ENCODE measurements at places on chromosomes 12 and 14. TPM values are rescaled to one million over a fixed set of nuclear protein-coding genes. Genes with fewer than 3 reads are reported as not detected.
A peak's percentile ranks its signal among the peaks of the same experiment; 100 is the strongest.

DNA sequence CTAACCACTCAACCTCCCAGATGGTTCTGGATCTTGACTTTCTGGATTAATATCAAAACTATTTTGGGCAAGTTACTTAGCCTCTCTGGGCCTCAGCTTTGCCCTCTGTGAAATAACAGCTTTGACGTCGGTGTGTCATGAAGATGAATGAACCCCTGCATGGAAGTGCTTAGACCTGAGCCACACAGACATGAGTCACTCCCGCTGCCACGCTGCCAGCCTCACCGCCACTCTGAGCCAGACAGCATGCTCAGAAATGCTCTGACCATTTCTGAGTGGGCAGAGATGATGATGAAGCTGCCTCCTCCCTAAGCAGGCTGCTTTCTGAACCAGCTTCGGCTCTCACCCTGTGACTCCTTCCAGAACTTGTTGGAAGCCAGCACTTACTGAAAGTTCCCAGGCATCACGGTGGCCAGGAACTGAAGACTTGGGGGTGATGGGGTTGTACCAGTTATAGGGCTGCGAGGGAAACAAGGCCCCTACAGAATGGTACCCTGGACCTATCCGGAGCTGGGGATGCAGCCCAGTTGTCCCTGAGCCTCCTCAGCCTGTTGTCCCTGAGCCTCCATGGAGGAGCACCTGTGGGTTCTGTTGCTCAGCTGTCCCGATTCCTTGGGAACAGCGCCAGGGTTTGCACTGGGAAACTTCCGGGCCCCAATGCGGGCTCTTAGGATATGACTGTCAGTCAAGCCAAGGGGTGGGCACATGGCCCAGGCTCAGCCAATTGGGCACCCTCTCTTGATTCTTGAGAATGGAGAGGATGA is 2.0 kb upstream of the CCDC197 start:
- DNase-seq: no peak
- no peak overlapping the region for H3K27ac ChIP-seq
- no peaks in the 10 kb centered on the region for H3K36me3 ChIP-seq
- H3K27me3 ChIP-seq: no peaks in the 10 kb centered on the region

- H3K27me3 ChIP-seq: no peaks in the 10 kb centered on the region
- no peaks in the 10 kb centered on the region for H3K4me1 ChIP-seq
- no peaks in the 10 kb centered on the region for H3K36me3 ChIP-seq
- no peak overlapping the region for H3K27ac ChIP-seq
Observed at GRCh38 chr14:54278087-54278486, 118.7 kb upstream of the CDKN3 start.

DNA sequence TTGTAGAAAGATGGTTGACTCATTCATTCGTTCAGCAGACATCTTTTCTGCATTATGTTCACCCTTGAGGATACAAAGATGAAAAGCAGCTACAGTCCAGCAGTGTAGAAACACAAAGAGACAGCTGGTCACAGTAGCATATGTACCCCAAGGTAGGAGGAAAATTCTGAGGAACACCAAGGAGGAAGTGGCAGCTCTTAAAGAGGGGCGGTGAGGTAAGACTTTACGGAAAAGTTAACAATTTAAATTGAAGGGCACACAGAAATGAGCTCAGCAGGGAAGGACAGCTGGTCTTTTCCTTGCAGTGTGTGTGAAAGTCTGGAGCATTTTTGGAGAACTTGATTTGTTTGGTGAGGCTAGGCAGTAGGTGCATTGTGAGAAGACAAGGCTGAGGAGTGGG is 3.5 kb downstream of the SLC35E3 start:
- no peak for DNase-seq

DNA sequence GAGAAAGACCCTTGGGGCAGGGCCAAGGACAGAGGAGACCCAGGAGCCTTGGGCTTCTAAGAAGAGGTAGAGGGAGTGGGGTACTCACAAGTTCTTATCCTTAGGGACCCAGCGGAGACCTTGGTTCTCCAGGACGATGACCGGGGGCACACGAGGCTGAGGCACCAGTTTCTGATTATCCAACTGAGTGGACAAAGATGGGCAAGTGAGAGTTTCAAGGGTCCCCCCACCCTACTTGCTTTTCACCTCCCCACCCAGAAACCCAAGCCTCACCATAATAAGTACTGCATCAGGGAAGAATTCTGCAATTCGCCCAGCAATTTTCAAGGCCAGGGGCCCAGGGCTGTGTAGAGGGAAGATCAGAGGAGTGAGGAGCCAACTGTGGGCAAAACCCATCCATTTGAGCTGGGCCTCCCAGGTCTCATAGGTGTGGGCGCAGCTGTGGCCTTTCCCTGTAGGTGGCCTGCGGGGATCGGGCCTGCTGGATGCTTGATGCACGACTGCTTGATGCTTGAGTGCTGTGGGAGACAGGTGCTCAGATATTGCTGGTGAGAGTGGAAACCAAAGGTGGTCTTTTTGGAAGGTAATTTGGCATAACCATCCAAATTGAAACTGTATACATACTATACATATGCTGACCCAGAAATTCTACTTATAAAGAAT is 2.0 kb downstream of the EMC9 start:
- H3K27me3 ChIP-seq: no peaks in the 10 kb centered on the region
- no peak overlapping the region for H3K4me3 ChIP-seq
- H3K36me3 ChIP-seq: no peaks in the 10 kb centered on the region
- peaks cover 7% of the 10 kb centered on the region for H3K4me1 ChIP-seq

GRCh38 chr12:41189395-41190251 is 1.5 kb downstream of the PDZRN4 start:
- no peaks in the 10 kb centered on the region for H3K36me3 ChIP-seq
- H3K4me1 ChIP-seq: peaks cover 8% of the 10 kb centered on the region
- no peak for DNase-seq
- no peak overlapping the region for H3K27ac ChIP-seq
- H3K27me3 ChIP-seq: peaks cover 43% of the 10 kb centered on the region
- peak overlapping the region; percentile 35 for H3K4me3 ChIP-seq

- no peak overlapping the region for H3K4me3 ChIP-seq
- peak; percentile 62 for DNase-seq
- H3K36me3 ChIP-seq: no peaks in the 10 kb centered on the region
- no peaks in the 10 kb centered on the region for H3K27me3 ChIP-seq
- no peaks in the 10 kb centered on the region for H3K4me1 ChIP-seq
Observed at GRCh38 chr12:108193917-108194316, 64.8 kb downstream of the WSCD2 start.

DNA sequence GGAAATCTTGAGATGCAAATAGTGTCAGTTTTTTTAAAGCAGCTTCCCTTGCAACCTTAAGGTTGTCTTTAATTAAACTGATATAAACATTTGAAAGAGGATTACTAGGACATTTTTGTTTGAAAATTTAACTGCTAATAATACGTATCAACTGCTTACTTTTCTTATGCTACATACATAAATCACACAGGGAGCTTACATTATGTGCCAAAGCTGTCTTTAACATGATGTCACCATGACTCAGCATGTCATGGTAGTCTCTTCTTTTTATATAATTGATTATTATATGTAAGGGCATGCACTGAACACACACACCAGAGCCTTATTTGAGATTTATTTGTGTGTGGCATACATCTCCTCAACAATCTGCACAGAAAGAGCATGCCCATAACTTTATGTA is 63.0 kb upstream of the PTHLH start:
- H3K4me3 ChIP-seq: no peak overlapping the region
- DNase-seq: no peak
- no peaks in the 10 kb centered on the region for H3K4me1 ChIP-seq
- no peaks in the 10 kb centered on the region for H3K36me3 ChIP-seq

DNA sequence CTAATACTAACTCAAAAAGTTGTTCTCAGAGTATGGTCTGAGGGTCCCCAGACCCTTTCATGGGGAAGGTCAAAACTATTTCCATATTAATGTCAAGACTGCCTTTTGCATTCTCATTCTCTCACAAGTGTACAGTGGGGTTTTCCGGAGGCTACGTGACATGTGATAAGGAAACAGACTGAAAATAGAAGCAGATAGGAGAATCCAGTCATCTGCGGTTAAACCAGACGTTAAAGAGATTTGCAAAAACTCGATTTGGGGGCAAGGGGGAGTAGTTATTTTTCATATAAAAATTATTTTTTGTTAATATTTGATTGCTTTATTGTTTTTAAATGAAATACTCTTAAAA is 1.0 kb upstream of the NAP1L1 start:
- no peaks in the 10 kb centered on the region for H3K27me3 ChIP-seq
- peaks cover 8% of the 10 kb centered on the region for H3K4me1 ChIP-seq
- no peaks in the 10 kb centered on the region for H3K36me3 ChIP-seq
- H3K27ac ChIP-seq: peak overlapping the region; percentile 99
- peak overlapping the region; percentile 71 for H3K4me3 ChIP-seq
- DNase-seq: peak; percentile 31

DNA sequence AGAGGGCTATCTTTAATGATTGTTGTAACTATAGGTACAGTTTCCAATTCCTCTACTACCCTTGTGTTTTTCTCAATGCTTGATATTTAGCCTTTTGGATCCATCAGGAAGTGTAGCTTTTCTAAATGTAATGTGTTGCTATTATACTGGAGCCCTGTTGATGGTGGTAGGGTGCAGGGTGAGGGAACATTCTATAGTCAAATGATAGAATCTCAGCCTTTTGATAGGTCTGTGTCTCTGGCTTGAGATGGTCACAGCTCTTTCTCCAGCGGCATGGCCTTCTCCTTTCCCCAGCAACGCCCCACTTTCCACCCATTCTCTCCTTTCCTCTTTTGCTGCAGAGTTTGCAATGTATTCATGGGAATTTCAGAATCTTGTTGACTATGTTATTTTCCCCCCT is 398.6 kb downstream of the RERGL start:
- no peak for DNase-seq
- H3K27ac ChIP-seq: no peak overlapping the region
- no peak overlapping the region for H3K4me3 ChIP-seq

The CLEC4E gene
- total RNA-seq: not detected

GRCh38 chr12:63977441-63977840 is 132.9 kb downstream of the SRGAP1 start:
- DNase-seq: no peak
- no peaks in the 10 kb centered on the region for H3K27me3 ChIP-seq
- H3K27ac ChIP-seq: no peak overlapping the region
- H3K36me3 ChIP-seq: no peaks in the 10 kb centered on the region
- no peaks in the 10 kb centered on the region for H3K4me1 ChIP-seq

DNA sequence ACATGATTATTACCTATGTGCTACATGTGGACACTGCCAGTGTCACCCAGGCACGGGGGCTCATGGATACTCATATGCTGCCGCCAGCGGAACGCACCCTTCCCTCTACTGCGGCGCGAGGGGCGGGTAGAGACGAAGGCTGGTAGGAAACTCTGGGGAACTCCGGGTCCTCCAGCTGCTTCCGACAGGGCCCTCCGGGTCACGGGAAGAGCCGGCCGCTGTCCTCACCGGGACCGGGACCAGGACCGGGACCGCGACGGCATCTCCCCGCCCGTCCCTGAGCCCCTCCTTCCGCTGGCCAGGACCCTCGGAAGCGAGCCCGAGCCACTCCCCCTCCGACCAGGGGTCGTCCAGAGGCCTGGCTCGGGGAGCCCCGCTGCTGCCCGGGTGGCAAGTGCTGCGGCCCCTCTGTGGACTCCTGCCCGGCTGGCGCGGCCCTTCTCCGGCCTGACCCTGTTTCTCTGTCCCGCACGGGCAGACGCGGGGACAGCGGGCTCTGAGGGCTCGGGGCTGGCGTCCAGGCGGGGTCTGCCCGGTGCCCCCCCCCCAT is 209.6 kb downstream of the ADGRD1 start:
- H3K4me3 ChIP-seq: no peak overlapping the region
- no peak for DNase-seq
- no peaks in the 10 kb centered on the region for H3K4me1 ChIP-seq
- no peaks in the 10 kb centered on the region for H3K27me3 ChIP-seq

The ENDOU gene
- total RNA-seq: 0.30 TPM

The OAS1 gene
- 25.0 TPM for total RNA-seq

GRCh38 chr12:67677166-67677565 is 28.6 kb downstream of the DYRK2 start:
- no peaks in the 10 kb centered on the region for H3K36me3 ChIP-seq
- DNase-seq: no peak
- H3K4me1 ChIP-seq: peaks cover 11% of the 10 kb centered on the region
- no peak overlapping the region for H3K27ac ChIP-seq
- no peak overlapping the region for H3K4me3 ChIP-seq
- no peaks in the 10 kb centered on the region for H3K27me3 ChIP-seq

GRCh38 chr12:52277486-52278245 is 3.2 kb downstream of the KRT86 start:
- peaks cover 29% of the 10 kb centered on the region for H3K4me1 ChIP-seq
- no peak overlapping the region for H3K4me3 ChIP-seq
- H3K27me3 ChIP-seq: no peaks in the 10 kb centered on the region

The OR6C65 gene
- total RNA-seq: not detected

DNA sequence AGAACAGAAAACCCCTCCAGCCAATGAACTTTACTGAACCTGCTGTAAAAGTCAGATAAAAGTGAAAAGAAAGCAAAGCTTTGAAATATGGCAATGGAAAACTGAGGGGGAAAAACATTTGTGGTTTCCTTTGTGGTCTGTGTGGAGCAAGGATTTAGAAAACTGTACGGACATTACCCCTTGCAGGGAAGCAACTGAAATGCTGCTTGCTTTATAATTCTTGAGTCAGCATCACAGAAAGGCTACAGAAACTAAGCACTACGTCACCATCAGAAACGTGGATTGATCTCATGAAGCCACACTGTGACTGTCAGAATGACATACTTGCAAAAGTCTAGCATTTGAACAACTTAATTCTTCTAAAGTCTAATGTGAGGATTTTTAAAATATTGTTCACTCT is 2.4 kb upstream of the KCNC2 start:
- peaks cover 5% of the 10 kb centered on the region for H3K4me1 ChIP-seq
- H3K4me3 ChIP-seq: no peak overlapping the region
- no peak overlapping the region for H3K27ac ChIP-seq
- H3K27me3 ChIP-seq: peaks cover 33% of the 10 kb centered on the region

GRCh38 chr14:33782923-33783322 is 168.0 kb downstream of the EGLN3 start:
- DNase-seq: no peak
- no peaks in the 10 kb centered on the region for H3K36me3 ChIP-seq
- H3K4me1 ChIP-seq: peaks cover 6% of the 10 kb centered on the region
- no peak overlapping the region for H3K4me3 ChIP-seq
- H3K27me3 ChIP-seq: no peaks in the 10 kb centered on the region
- no peak overlapping the region for H3K27ac ChIP-seq

- DNase-seq: no peak
- no peaks in the 10 kb centered on the region for H3K27me3 ChIP-seq
- H3K27ac ChIP-seq: no peak overlapping the region
- no peak overlapping the region for H3K4me3 ChIP-seq
- no peaks in the 10 kb centered on the region for H3K36me3 ChIP-seq
- no peaks in the 10 kb centered on the region for H3K4me1 ChIP-seq
Observed at GRCh38 chr14:26811756-26812305, 214.0 kb upstream of the NOVA1 start.

GRCh38 chr14:94612174-94612573 is at the start of gene SERPINA3:
TSS of gene SERPINA3 (plus strand) at chr14:94612391. CDS start at chr14:94614442, 2,051 bp downstream.
- no peaks in the 10 kb centered on the region for H3K27me3 ChIP-seq
- DNase-seq: peak; percentile 40

The RNU4-1 gene
- under 0.01 TPM for total RNA-seq

GRCh38 chr12:132245521-132246101 is 83.8 kb downstream of the GALNT9 start:
- H3K27me3 ChIP-seq: no peaks in the 10 kb centered on the region
- no peaks in the 10 kb centered on the region for H3K4me1 ChIP-seq
- H3K36me3 ChIP-seq: no peaks in the 10 kb centered on the region
- no peak overlapping the region for H3K27ac ChIP-seq
- H3K4me3 ChIP-seq: no peak overlapping the region

All from hepatocyte (in vitro differentiated cells).